ENCODE measurements at places on chromosomes 7 and 10. TPM values are rescaled to one million over a fixed set of nuclear protein-coding genes. Genes with fewer than 3 reads are reported as not detected.

Gene HSPA12A
- polyA plus RNA-seq: 47.4 TPM

Gene CAMK2B
- polyA plus RNA-seq: 4.3 TPM

Gene MET
- polyA plus RNA-seq: 38.1 TPM

Gene PHTF2
- 20.7 TPM for polyA plus RNA-seq

Gene AGBL3
- polyA plus RNA-seq: 13.9 TPM

Gene ANKRD7
- 3.6 TPM for polyA plus RNA-seq

Gene MOGAT3
- polyA plus RNA-seq: 1.2 TPM

Gene NKX1-2
- 0.03 TPM for polyA plus RNA-seq

Gene ZNF438
- polyA plus RNA-seq: 7.9 TPM

Gene CYCS
- 184 TPM for polyA plus RNA-seq

Gene LMOD2
- polyA plus RNA-seq: 0.14 TPM
